Fibroblast of skin of scalp (primary cell): ENCODE measurements at places on chromosomes 5 and 9.

- no peak for DNase-seq
Measured at GRCh38 chr5:6711409-6712141, 1.7 kb upstream of the TENT4A start.

DNA sequence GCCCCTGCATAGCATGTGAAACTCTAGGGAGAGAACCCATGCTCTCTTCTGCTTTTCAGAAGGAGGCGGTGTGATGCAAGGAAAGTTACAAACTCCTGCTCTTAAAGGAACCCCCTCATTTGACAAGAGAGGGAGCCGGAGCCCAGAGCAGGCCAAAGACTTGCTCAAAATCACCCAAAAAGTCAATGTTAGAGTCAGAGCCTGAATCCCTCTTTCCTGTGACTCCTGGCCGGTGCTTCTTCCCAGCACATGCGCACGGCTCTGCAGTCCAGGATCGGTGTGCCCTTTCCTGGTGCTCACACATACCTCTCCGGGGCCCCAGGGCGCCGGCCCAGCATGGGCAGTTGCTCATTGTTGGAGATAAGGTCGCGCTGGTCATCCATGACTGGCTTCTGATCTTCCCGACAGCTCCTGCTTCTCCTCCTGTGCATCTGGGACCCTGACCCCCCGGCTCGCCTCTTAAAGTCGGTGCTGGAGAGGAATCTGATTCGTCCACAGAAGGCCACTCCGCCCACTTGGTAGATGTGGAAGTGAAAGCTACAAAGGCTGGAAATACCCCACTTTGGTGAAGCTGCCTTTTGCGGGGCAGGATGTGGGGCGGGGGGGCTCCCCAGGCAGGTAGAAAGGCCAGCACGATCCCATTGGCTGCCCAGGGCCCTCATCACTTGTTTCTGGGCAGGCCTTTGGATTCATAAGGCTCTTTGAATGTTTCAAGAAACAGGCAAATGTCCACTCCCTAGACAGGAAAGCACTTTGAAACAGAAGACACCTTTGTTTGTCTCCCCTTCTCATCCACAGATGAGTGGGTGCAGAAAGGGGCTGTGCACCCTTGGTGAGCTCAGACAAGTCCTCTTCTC lies at the start of gene CD74:
TSS of gene CD74 (minus strand) at position 592 of the 857 bp plus-strand sequence. CDS start at position 431, 161 bp downstream.
- DNase-seq = no peak

- DNase-seq = peak; percentile 80
Measured at GRCh38 chr9:104961238-104961637, 33.3 kb upstream of the ABCA1 start.

DNA sequence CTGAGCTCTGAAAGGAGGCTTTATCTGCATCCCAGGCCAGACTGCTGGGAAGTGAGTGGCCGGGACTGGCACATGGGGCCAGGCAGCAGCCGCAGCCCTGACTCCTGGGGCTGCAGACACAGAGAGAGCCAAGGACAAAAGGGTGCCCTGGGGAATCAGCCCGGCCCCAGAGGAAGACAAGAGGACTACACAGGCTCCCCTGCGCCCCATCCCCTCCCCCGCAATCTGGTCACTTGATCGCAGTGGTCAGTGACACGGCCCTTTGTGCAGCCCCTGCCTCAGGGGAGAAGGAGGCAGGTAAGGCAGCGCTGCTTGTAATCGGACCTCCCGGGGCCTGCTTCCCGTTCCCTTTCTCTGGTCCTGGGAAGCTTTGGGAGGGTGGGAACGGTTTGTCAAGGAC lies 55.5 kb upstream of the FUBP3 start:
- DNase-seq = no peak

GRCh38 chr5:9483243-9483642 lies 62.6 kb downstream of the SEMA5A start:
- DNase-seq = peak; percentile 45
